ENCODE measurements at places on chromosomes 3 and 15.

DNA sequence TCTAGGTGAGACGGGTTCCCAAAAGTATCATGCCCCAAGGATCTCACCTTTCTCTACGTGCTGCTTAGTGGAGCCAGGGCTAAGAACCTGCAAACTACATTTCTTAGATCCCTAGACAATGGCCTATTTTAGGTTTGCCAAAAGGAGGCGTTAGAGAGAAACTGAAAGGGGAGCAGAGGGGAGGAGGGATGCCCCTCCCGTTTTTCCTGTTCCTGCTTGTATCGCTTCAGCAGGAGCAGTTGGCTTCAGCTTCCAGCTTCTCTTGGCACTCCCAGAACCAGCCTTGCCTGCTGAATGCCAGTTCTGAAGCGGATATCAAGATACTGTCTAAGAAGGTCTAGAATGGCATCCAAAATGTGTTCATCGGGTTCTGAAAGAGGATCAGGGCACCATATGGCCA, 58.4 kb upstream of the ABHD17C start:
- DNase-seq = no peak

- DNase-seq = no peak
Measured at GRCh38 chr3:81459733-81460132, 301.7 kb downstream of the GBE1 start.

DNA sequence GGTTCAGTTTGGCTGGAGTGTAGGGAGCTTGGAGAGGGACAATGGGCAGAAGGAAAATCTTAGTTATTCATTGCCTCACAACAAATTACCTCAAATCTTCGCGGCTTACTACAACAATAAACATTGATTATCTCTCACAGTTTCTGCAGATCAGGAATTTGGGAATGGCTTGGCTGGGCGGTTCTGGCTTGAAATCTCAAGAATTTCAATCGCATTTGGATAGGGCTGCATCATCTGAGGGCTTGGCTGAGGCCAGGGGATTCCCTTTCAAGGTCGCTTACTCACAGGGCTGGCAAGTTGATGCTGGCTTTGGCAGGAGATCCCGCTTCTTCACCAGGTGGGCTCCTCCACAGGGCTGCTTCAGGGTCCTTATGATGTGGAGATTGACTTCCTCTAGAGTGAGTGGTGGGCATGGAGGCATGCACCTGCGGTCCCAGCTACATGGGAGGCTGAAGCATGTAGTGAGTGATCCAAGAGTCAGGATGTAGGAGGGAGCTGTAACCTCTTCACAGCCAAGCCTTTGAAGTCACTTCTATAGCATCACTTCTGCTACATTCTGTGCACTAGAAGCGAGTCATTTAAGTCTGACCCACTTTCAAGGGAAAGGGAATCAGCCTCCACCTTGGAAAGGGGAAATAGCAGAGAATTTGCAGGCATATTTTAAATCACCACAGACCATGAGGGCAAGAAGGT, 63.1 kb downstream of the CDC25A start:
- DNase-seq = no peak

DNA sequence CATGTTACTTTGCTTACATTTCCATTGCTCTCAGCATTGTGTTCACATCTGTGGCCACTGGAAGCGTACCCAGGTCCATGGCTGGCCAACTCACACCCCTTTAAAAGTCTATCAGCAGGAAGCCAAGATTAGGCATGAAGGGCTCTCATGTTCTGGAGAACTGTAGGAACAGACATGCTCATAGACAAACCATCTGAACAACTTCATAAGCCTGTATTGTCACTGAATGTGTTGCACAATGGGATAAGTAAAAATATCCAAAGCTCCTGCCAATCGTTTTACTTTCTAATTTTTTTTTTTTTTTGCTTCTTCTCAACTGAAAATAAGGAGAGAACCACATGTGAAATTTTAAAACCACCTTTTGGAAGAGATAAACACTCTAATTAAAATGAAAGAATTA, 6.4 kb downstream of the RPLP1 start:
- no peak for DNase-seq

- peak; percentile 30 for DNase-seq
Measured at GRCh38 chr3:15206662-15207576, 873 bp downstream of the CAPN7 start.

- DNase-seq = no peak
Measured at GRCh38 chr3:155368786-155369185, 75.3 kb upstream of the STRIT1 start.

DNA sequence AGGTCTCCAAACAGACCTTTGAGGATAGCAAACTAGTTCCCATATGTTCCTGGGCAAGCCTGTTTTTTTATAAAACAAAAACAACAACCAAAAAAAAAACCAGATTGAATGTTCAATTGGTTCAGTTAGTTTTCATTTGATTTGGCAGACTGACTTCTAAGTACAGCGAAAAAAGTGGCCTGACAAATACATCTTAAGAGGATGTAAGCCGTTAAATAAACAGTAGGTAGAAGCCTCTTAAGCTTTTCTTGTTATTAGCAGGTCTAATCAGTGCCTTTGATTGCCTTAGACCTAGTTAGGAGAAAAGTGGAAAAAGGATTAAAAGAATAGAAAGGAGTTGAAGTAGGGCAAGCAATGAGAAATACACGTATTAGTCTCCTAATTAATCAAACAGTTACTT, 13.2 kb downstream of the TSC22D2 start:
- no peak for DNase-seq

- no peak for DNase-seq
Measured at GRCh38 chr3:184635126-184635525, 73.5 kb downstream of the EPHB3 start.

- DNase-seq = no peak
Measured at GRCh38 chr15:100495861-100496260, 32.9 kb downstream of the CERS3 start.

DNA sequence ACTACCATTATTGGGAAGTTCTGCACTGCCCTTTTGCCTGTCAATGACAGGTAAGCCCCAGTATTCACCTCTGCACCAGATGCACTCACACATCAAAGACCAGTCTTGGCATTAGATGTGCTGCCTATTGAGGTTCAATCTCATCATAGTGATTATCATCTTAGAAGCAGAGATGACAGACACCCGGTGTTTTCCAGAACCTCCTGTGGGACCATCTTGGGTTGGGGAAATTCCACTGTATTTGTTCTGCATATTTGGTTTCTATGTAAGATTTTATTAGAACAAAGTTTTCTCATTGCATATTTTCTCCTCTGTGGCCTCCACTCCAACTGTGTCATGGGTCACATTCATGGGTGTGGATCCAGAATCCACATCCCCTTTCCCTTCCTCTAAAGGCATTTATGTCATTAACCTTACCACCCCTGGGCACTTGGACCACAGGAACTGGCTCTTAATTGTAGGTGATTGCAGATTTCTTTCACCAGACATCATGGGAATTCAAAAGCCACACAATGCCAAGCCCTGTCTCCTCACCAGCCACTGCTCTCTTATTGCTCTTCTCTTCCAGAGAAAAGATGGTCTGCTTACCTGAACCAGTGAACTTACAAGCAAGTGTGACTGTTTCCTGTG, 31.2 kb downstream of the PLA1A start:
- DNase-seq = no peak

DNA sequence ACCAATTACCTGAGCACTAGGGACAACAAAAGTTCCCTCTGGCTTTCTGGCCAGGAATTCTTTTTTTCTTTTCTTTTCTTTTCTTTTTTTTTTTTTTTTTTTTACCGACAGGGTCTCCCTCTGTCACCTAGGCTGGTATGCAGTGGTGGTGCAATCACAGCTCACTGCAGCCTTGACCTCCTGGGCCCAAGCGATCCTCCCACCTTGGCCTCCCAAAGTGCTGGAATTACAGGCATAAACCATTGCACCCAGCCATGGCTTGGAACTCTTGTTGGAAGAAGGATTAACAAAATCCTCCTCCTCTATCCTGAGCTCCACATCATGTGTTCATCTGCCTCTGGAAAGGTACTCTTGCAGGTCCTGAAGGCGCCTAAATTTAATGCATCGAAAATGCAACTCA, 2.9 kb upstream of the LTF start:
- DNase-seq = no peak

DNA sequence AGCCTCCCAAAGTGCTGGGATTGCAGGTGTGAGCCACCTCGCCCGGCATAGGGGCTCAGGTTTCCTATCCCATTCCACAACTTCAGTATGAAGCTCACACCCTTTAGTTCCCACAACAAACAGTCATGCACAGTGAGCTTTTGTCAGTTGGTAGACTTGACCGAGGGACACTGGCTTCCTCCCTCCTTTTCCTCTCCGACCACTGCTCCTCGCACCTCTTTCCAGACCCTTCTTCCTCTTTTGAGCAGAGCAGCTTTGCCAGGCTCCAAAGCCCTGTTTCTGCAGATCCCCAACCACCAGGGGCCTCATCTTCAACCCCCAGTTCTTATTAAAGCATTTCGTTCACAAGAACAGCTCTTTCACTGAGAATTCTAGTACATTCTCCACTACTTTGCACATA, 12.7 kb upstream of the CILP start:
- no peak for DNase-seq

GRCh38 chr3:181103605-181104004, 114.1 kb upstream of the DNAJC19 start:
- peak; percentile 15 for DNase-seq

DNA sequence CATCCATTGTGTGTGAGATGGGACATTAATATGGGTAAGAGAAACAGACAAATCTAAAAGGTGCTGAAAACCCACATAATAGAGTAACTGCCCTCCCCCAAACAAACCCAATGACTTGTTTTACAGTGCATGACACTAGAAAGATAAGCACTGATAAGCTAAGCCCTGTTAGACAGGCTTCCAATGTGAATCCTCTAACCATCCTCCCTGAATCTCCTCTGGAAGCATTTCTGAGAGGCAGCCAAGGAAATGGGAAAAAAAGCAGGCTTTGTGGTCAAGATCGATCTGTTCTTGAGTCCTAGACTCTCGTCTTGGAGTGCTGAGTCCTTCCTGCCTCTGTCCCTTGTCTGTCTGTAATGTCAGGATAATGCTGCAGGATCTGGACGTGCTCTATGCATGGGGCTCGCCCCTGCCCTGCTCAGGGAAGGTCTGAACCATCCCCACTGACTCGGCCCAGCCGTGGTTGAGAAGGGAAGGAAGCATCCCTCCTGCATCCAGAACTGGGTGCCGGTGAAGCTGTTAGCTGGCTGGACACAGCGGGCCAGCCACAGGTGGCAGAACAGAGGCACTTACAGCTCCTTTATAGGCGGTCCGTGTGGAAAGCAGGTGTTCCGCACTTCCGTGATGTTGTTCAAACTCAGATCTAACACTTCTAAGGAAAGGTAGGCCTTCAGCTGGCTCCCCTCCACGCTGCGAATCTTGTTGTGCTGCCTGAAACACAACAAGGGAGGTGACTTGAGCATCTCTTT, 84.1 kb downstream of the LRIG1 start:
- no peak for DNase-seq

DNA sequence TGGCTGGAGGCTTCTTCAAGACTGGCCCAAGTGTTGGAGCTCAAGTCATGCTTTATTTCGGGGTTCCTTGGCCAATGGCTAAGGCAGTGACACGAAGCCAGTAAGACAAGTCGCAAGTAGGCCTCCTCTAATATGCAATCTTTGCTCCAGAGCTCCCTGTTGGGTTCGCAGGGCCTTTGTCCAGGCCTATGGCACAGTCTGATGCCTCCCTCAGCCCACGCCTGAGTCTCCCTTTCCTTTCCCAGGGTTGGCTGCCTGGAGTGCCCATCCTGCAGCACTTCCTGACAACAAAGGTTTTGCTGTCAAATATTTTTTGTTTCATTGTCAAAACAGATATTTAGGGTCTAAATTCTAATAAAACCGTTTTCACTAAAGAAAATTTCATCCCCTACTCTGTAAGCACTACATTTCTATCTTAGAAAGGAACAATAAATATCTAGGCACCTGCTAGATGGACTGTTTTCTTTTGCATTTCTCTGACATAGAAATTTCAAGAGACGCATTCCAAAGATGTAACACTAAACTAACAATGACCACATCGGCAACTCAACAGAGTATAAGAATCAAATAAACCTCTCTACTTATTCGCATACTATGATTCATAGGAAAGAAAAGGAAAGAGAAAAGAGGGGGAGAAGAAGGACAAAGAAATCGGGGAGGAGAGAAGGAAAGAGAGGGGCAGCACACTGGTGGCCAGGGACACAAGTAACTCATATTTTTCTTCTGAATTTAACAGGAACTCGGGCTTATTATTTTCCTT, 393.1 kb upstream of the ATP11B start:
- no peak for DNase-seq

GRCh38 chr15:77966540-77967234, 110.8 kb downstream of the TBC1D2B start:
- peak; percentile 69 for DNase-seq

GRCh38 chr3:98553753-98554152, 22.0 kb downstream of the GPR15 start:
- no peak for DNase-seq

DNA sequence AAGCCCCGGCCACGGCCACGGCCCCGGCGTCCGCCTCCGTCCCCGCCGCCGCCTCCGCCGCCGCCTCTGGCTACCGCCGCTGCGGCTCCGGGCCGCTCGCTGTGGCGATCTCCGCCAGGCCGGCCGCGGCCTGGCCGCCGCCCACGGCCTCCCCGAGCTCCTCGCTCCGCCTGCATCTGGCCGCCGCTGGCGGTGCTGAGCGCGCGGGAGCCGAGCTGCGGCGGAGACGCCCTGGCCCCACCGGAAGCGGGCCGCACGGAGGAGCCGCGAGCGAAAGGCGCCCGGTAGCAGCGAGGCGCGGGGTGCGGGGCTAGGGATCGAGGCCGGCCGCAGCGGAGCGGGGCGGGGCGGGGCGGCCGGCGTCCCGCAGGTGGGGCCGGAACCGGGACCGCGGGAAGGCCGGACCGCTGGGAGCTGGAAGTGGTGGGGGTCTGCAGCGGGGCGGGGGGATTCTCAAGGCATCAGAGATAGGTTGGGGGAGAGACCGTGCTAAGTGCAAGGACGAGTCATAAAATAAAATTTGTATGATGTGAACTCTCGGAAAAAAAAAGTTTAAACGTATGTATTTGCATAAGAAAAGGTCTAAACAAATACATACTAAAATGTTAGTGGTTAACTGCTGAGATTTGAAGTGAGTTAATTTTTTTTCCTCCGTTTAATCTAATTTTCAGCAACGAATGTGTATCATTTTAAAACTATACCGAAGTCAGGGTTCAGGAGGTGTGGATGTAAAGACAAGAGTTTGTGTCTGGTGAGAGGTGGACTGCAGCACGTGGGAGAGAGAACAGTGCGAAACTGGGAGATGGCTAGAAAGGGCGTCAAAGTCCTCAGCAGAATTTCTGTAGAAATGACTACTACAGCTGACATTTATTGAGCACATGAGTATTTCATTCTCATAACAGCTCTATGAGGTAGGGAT, at the start of gene AVEN:
TSS of gene AVEN (minus strand) at position 334 of the 919 bp plus-strand sequence. CDS start at position 176, 158 bp downstream.
- peak; percentile 72 for DNase-seq

DNA sequence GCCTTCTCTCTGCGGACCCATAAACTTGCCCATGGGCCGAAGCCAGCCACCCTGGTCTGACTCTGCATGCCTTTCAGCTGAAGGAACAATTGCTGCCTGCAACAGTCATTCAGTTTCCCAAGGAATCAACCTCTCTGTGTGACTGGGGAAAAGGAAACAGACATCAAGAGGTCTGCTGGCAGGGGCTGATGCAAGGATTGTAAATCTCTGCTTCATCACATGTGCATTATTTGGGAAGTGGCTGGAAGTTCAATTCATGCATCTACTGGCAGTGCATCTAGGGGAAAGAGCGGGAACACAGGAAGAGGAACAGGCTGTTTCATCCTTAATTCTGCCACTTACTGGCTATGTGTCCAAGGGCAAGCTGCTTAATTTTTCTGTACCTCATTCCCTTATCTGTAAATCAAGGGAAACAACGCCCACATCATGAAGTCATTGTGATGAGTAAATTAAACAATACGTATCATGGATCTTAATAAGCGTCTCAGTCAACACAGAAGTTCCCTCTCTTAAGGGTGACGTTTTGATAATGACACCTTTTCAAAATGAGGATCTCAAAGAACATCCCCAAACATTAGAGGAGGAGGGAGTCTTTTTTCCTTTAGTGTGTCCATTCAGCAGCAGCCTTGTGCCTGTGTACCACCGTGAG, 17.4 kb upstream of the ADPGK start:
- DNase-seq = no peak
